ENCODE measurements at places on chromosomes 2 and 18.

DNA sequence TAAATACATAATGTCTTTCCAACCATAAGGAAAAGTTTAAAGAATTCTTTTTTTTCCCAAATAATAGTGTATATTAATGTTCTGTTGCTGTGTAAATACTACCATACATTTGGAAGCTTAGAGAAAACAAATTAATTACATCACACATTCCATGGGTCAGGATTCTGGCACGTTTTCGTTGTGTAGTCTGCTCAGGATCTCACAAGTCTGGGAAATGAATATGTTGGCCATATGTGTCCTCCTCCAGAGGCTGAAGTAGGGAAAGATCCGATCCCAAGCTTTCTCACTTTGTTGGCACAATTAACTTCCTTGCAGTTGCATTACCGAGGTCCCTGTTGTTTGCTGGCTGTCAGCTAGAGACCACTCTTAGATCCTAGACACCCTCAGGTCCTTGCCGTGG lies 83.9 kb downstream of the RPRM start:
- DNase-seq = no peak

GRCh38 chr2:161981679-161982250 lies 92.2 kb downstream of the DPP4 start:
- DNase-seq = no peak

DNA sequence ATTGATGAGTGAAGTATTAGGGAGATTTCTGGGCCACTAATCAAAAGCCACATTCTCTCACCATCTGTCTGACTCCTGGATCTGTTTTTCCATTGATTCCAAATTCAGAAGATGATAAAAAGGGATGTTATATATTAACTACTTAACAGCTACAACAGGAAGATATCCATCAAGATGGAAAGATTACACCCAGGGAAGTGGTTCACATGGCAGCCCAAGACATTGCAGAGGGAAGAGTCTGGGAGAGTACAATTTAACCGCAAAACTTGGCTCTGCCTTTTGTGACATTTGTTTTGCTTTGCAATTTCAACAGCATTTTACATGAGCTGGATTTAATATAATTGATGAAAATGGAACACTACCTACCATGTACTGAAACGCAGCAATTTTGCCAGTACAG lies 22.5 kb upstream of the TCF4 start:
- DNase-seq = no peak

GRCh38 chr2:149446748-149447147 lies 116.4 kb downstream of the LYPD6 start:
- DNase-seq = no peak

GRCh38 chr2:182584462-182584861 lies 131.6 kb upstream of the DNAJC10 start:
- DNase-seq = no peak

DNA sequence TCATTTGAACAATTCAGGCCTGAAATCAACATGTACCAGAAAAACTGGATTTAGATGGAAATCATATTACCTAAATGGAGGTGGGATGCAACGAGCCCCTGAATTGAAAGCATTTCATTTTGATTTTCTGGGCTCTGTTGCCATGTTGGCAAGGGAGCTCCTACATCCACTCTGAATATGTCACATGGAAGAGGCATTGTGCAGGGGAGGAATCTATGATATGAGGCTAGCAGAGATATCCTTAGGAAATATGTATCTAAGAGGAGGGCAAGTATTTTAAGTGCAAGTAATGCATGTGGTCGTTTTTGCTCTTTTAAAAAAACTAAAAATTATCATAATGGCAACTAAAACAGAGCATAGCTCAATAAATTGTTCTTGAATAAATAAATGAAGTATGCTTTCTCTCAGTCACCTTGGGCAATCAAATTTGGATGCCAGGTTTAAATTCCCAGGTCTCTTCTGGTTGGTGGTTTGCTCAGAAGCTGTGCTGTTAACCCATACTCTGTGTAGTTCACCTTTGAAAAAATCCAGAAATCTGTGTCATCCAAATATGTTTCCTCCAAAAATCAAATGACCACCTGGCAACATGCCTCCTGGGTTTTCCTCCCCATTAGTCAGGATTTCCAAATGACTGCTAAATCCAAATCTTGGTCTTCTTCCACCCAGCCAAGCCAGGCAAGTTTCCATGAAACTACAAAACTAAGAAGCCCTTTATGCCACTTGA lies 6.5 kb upstream of the LGALSL start:
- no peak for DNase-seq

DNA sequence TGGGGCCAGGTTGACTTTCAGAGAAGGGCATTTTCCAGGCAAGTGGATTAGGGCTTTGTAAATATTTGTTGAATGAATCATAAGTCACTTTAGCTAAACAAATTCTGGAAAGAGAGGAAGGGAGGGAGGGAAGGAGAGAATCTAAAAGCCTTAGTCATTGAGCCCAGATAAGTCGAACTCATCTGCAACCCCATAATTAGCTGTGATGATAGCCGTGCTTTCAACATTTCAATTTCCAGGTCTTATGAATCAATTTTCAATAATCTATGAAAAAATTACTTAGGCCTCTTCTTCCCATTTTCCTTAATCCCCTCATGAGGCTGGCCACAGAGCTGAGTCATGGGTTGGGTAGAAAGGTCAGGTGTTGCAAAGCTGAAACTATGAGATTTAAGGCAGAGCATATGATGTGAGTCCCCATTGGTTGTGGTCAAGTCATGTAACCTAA lies 111.9 kb upstream of the MAPRE2 start:
- DNase-seq = no peak

GRCh38 chr2:60079562-60079961 lies 473.9 kb downstream of the BCL11A start:
- DNase-seq = no peak

DNA sequence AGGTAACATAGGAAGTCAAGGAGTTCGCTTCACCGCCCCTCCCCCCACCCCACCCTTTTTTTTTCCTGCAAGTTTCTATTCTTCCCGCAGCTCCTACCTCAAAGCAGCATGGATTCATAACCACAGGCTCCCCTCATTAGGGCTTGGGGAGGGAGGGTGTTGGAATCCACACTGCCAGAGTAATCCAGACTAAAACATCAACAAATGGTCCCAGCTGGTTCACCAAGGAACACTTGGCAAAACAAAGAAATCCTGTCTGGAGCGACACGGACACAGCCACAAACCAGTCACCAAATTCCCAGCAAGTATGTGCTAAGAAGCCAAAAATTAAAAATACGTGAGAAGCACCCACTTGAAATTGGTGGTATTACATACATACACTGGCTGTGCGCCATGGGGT lies 106.9 kb upstream of the PPP1CB start:
- no peak for DNase-seq

GRCh38 chr2:150120326-150120955 lies 367.0 kb downstream of the RND3 start:
- no peak for DNase-seq

DNA sequence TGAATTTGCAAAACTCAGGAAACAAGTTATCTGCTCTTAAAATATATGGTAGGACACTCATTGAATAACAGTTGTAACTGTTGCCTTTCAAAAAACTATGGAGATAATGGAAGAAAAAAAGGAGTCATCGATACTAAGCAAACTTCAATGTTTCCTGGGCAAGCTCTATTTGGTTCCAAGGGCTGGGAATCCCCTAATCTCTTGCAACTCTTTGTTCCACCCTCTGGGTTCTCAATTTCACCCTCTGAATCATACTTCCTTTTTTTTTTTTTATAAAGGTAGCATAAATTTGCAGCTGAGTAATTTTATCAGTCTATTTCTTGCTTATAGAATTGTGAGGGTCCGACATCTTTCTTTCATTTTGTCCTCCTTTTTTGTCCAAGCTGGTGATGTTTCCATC lies 36.7 kb downstream of the SLC9A4 start:
- no peak for DNase-seq

GRCh38 chr2:182163878-182164277 lies 178.2 kb downstream of the PPP1R1C start:
- no peak for DNase-seq

DNA sequence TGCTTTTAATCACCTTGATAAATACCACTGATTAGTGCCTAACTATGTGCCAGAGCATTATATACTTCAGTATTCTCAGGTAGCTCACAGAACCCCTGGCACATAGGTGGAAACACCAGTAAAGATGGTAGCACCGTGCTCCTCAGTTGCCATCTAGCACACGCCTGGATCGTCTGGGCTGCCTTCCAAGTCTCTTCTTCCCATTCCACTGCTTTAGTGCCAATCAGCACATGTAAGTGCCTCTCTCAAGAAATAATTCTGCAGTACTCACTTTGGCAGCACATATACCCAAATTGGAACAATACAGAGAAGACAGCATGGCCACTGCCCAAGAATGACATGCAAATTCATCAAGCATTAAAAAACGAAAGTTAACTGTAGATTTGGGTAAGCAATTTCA lies 13.0 kb downstream of the POLR2D start:
- no peak for DNase-seq

DNA sequence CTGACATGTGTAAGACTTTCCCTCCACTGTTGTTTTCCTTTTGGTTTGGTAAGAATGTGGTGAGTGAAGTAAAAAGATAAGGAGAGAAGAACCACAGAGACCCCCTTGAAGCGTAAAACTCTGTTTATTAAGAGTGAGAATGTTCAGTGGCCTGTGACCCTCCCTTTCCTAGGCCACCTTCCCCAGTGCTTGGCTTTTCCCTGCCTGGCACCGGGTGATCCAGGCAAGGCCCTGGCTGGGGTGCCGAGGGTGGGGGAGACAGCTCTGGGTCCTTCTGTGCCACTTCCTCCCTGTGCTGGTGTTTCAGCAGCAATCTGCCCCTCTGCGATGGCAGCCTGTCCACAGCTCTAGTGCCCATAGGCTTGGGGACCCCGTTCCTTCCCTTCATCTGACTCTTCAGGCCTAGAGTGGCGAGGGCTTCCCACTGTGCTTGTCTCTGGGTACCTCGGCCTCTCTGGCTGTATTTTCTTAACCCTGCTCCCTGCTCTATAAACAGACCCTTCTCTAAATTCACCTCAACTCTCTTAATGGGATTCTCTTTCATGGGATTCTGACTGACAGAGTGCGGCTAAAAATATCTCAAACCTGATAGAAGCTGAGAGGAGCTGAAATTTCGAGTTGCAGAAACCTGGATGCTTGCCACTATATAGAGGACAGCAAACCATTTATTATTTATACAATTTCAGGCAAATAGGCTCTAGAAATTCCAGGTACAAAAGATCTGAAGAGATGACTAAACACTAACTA lies 461.0 kb downstream of the DLGAP1 start:
- DNase-seq = no peak

GRCh38 chr18:3055816-3056215 lies 42.9 kb upstream of the LPIN2 start:
- DNase-seq = no peak

DNA sequence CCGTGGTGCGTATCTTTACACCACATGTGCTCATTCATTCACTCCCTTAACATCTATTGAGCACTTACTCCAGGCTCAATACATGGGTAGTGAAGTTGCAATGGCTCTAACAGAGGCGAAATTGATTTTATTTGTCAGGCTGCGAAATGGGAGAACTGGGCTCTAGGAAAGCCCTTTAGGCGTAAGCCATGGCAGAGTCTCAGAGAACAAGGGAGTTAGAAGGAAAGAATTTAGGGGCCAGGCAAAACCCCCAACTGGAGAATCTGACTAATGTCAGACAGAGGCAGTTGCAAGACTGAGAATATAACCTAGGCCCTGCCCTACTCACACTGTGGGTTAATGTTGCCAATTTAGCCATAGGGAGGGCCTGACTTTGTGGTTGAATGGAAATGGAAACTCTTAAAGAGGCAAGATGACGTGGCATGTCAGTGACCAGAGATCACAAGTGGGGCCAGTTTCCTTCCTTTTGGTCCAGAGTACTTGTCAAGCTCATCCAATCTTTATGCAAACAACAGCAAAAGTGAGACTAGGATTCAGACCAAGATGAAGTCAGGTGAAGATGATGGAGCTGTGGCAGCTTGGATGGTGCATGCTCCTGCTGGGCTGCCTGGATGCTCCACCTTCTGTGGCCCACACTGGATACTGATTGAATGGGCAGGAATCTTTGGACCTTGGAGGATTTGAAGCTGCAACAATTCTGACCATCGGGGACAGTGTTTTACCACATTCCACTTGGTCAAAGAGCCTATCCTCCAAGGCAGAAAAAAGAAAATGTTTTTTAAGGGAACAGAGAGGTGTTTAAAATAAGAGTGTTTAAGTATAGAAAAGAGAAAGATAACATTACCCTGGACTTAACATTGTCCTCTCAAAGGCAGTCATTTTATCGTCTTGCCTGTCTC lies 92.2 kb downstream of the CAPN13 start:
- no peak for DNase-seq

GRCh38 chr2:95388856-95389244 lies 13.7 kb upstream of the FAHD2A start:
- no peak for DNase-seq

GRCh38 chr2:84378960-84379359 lies 80.1 kb downstream of the SUCLG1 start:
- DNase-seq = no peak

DNA sequence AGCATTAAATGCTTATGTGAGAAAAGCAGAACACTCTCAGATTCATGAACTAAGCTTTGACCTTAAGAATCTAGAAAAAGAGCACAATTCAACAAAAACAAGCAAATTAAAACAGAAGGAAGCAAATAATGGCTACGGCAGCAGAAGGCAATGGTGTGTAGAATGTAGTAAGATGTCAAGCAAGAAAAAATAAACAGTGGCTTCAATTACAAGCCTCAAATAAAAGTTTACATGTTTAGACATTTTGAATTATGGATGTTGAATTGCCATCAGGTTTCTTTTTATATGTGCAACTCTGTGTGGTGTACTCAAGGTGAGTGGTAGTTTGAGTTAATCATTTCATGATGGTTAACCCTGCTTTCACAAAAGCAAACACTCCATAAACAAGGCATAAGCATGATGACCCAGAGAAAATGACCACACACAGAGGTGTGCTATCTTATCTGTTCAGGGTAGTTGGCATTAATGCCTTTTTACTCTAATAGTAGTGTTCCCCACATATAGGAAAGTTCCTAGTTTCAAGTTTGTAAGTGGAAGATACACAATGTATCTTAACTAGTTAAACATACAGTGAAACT lies 207.1 kb downstream of the FIGN start:
- no peak for DNase-seq

DNA sequence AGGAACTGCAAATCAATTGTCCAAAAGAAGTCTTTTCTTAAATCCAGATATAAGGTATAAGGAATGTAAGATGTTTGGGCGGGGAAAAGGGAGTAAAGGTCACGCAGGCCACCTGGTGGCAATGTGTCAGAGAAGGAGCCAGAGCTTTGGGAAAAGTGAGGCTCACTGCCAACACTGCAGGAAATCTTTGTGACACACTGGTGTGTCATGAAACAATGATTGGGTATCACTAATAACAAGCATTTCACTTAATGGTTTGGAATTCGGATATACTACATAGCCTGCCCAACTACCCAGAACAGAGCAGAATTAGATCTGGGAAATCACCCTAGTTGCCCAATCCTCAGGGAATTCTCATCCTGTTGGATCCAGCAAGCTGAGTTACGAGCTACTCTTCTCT lies 61.0 kb downstream of the RBMS1 start:
- DNase-seq = no peak

- DNase-seq = no peak
Measured at GRCh38 chr18:30889519-30890301, 152.8 kb downstream of the DSC3 start.
